ENCODE measurements at places on chromosomes 1 and 21.
A peak's percentile ranks its signal among the peaks of the same experiment; 100 is the strongest.

DNA sequence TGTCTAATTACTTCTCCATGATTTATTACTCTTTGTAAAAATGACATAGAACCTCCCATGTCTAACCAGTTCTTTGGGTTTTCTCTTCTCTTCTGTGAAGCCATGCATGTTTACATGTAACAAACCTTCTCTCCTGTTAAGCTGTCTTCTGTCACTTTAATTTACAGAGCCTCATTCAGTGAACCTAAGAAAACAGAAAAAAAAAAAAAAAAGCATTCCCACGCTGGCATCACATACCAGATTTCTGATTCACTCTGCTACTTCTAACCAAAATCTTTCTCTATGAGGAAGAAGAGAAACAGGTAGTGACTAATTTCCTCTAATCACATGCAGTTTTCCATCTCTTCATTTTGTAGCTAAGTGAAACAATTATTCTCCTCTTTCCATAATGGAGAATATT lies 141.4 kb upstream of the CXADR start:
- DNase-seq: no peak

DNA sequence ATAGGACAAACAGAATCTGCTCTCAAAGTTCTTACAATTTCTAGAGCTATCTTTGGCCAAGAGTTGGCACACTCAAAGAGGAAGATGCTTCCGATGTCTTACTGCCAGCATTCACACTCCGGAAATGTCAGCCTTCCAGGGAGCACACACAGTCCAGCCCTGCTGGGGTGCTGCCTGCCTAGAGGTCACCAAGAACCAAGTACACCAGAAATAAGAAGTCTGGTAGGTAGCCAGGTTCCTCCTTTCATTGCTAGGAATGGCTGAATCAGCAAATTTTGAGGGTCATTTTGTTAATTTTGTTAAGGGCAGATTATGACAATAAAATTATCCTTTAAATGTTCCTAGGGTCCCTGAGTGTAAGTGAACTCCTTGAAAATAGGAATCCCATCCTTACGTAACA lies 77.5 kb downstream of the PLPP3 start:
- no peak for DNase-seq

DNA sequence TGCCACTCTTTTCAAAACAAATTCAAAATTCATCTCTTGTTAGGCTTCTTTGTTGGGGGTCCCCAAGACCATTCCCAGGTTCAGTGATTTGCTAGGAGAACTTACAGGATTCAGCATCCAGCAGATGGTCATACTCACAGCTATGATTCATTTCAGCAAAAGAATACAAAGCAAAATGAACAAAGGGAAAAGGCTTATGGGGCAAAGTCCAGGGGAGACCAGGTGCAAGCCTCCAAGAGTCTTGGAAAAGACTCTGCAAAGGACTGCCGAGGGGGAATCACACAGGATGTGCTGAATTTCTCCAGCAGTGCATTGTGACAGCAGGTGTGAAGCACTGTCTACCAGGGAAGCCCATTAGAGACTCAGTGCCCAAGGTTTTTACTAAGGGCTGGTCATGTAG lies 7.3 kb downstream of the TRAF5 start:
- DNase-seq: peak; percentile 52

- no peak for DNase-seq
Measured at GRCh38 chr1:179151908-179152682, 70.2 kb downstream of the TOR3A start.

DNA sequence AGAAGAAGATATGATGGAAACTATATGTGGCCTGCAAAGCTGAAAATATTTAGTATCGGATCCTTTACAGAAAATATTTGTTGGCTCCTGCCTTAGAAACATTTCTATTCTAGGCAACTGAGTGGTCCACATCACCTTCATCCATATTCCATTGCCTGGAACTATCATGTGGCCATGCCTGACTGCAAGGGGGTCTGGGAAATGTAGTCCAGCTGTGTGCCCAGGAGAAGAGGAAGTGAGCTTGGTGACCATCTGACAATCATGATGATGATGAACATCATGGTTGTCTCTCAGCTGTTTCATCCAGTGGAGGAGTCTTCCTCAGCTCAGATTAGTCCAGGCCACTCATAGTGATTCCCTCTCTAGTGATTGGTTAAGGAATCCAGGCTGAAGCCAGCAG lies 61.8 kb upstream of the IFNLR1 start:
- DNase-seq: no peak

DNA sequence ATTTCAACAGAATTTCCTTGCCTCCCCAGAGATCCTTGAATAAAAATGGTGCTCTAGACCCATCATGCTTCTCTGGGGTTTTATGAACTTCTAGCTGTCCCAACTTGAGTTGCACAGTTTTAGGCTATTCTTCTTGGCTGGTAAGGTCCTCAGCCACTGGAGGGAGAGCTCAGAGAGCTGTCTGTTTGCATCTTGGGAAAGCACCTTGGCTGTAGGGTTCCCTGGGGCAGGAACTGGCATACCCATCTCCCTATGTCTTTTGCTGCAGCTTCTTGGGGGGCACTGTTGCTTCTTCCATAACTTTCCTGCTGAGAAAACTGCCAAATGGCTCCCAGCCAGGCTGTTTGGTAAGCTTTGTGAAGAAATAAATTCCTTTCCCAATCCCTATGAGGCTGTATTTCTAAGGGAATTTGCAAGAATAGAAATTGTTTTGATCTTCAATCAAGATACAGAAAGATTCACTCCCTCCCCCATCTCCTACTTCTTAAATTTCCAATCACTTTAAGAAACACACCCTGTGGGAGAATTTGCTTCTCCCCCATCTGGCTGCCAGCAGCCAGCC lies 8.2 kb upstream of the FMOD start:
- no peak for DNase-seq

DNA sequence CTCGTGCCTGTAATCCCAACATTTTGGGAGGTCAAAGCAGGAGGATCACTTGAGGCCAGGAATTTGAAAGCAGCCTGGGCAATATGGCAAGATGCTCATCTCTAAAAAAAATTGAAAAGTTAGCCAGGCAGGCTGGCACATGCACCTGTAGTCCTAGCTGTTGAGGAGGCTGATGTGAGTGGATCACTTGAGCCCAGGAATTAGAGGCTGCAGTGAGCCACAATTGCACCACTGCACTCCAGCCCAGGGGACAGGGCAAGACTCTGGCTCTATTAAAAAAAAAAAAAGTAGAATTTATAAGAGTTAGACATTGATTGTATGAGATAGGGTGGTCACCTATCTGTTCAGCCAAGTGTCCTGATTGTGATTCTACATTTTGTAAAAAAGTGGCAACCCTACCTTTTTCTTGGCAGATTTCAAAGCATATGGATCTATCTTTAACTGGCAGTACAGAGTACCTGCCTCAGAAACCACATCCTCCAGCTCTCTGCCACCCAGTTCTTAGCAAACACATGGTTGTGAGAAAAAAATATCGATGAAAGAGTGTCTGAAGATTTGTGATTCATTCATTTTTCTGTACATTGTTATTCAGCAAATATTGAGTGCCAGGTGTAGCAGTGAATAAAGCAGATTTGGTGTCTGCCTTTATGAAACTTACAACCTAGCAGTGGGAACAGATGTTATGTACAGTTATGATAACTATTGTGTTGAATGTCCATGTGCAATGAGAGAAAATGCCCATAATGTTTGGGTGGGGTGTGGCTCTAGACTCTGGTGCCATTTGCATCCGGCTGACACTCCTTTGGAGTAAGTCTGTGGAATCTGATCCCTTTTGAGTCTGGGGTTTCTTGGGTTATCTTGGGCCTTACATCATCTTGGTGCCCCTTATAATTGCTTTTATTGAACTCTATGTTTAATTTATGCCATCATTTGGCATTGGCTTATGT lies 82.5 kb downstream of the ST3GAL3 start:
- no peak for DNase-seq

- DNase-seq: peak; percentile 67
Measured at GRCh38 chr21:31908106-31909031, 35.5 kb downstream of the HUNK start.

GRCh38 chr1:41573785-41574713 lies 89.6 kb upstream of the EDN2 start:
- DNase-seq: peak; percentile 81

- no peak for DNase-seq
Measured at GRCh38 chr1:167122568-167122967, 28.7 kb downstream of the STYXL2 start.

GRCh38 chr1:14055442-14056223 lies 355.6 kb downstream of the PRDM2 start:
- DNase-seq: no peak

DNA sequence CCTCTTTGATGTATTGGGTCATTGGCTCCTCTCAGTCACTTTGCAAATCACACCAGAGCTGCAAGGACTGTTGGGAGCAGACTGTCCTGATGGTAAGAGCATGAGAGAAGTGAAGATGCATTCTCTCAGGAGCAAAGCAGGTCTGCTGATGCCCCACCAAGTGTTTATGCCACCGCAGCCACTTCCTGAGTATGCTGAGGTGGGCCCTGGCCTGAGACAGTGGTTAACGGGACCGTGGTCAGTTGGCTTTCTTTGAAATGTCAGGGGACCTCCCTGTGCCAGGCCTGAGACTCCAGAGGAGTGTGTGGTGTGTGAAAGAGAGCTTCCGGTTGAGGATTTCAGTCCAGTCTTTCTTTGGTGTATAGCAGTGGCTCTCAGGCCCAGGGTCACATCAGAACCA lies 79.4 kb downstream of the SPATA46 start:
- DNase-seq: no peak

- DNase-seq: no peak
Measured at GRCh38 chr1:212158912-212159796, 123.6 kb downstream of the DTL start.

- no peak for DNase-seq
Measured at GRCh38 chr1:74679811-74680210, 6.2 kb upstream of the ERICH3 start.

- no peak for DNase-seq
Measured at GRCh38 chr1:40270152-40270834, 12.3 kb downstream of the ZMPSTE24 start.

GRCh38 chr21:41925767-41926116 lies 28.1 kb downstream of the C2CD2 start:
- no peak for DNase-seq

GRCh38 chr1:230865062-230865817 lies 3.1 kb downstream of the C1orf198 start:
- DNase-seq: no peak

DNA sequence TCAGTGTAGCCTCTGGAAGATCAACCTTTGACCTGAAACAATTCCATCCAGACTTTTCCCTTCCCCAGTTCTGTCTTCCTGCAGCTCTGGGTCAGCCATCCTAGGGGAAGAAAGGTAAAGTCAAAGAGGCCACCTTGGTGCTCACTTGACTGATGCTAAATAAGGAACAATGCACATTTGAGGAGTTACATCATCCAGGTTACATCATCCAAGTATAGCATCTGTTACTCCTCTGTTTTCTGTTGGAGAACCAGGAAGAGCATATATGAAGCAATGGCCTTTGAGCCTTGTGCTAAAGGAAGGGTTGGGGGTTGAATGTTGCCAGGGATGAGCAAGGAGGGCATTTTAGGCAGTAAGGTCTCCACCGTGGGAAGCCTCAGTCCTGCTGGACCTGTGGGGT lies 3.1 kb upstream of the DSCAM start:
- DNase-seq: no peak

Measured in colonic mucosa (tissue), 4 donors.